Hepatic stellate cell (primary cell): ENCODE measurements at places on chromosomes 16 and 17.

GRCh38 chr17:65154770-65155589 is 17.8 kb downstream of the RGS9 start:
- DNase-seq, result no peak

DNA sequence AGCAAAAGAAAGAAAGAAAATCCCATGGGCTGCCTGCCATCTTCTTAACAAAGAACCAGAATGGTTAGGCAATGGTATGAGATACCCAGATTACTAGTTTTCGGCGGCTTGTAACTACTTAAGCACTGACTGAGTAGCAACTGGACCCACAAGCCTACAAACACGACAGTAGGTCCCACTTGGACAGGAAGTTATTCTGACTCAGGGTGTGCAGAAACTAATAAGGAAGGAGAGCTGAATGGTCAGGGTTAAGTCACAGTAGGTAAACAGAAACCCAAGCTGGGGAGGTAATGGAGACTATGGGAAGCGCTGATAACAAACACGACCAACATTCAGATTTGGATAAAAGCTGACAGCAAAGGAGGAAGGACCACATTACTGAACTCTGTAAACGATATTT is 10.4 kb upstream of the HLF start:
- no peak for DNase-seq

- DNase-seq, result peak; percentile 51
Observed at GRCh38 chr17:35242158-35242804, 591 bp upstream of the SLFN5 start.

DNA sequence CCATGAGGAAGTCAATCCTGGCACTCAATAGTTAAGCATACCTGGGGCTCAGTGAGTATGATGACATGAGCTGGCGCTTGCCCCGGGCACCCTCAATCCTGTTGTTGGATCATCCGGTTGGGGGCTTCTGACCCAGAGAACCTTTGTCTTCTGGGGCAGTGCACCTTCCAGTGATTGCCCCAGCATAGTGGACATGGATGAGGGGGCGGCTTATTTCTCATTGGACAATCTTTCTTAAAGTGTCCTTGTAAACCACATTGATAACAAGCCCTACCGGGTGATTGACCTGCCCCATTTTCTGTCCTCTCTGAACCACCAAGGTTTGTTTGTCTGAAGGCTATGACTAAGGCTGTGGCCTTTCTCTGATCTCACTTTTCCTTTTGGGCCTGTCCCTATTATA is 18.2 kb downstream of the IGSF6 start:
- DNase-seq, result no peak

GRCh38 chr17:49204516-49204915 is 5.9 kb downstream of the GNGT2 start:
- peak; percentile 67 for DNase-seq

GRCh38 chr17:4853208-4853671 is 20.1 kb downstream of the MINK1 start:
- DNase-seq, result no peak

- no peak for DNase-seq
Observed at GRCh38 chr16:19354371-19354770, 63.3 kb upstream of the TMC5 start.

- DNase-seq, result no peak
Observed at GRCh38 chr16:71345031-71345430, 13.5 kb upstream of the CALB2 start.

- DNase-seq, result no peak
Observed at GRCh38 chr16:88398170-88398873, 15.6 kb downstream of the ZNF469 start.

GRCh38 chr17:76078860-76079534 is at the start of gene ZACN:
Gene ZACN, plus strand, starts transcription at chr17:76079182. Its CDS starts 83 bp downstream, at chr17:76079265.
- DNase-seq, result no peak

DNA sequence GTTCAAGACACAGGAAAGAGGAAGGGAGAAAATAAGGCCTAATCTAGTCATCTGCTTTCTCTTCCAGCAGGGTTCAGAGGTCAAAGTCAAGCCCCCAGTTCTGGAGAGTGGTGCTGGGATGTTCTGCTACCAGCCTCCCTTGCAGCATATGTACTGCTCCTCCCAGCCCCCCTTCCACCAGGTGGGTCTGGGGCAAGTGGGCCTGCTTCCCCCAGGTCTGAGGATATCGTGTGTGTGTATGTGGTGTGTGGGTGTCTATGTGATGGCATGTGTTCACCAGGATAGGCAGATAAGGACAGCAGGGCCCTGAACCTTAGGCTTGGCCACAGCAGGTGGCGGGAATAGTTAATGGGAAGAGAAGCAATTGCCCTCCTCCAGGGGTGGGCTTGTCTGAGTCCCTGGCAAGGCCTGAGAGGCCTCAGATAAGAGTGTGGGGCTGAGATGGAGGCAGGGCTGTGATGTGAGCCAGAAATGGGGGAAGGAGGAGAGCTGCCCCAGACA is 21.1 kb downstream of the FOXN1 start:
- no peak for DNase-seq

- no peak for DNase-seq
Observed at GRCh38 chr16:53065461-53066061, 10.8 kb downstream of the CHD9 start.

GRCh38 chr17:921161-921560 is 58.4 kb downstream of the NXN start:
- no peak for DNase-seq

DNA sequence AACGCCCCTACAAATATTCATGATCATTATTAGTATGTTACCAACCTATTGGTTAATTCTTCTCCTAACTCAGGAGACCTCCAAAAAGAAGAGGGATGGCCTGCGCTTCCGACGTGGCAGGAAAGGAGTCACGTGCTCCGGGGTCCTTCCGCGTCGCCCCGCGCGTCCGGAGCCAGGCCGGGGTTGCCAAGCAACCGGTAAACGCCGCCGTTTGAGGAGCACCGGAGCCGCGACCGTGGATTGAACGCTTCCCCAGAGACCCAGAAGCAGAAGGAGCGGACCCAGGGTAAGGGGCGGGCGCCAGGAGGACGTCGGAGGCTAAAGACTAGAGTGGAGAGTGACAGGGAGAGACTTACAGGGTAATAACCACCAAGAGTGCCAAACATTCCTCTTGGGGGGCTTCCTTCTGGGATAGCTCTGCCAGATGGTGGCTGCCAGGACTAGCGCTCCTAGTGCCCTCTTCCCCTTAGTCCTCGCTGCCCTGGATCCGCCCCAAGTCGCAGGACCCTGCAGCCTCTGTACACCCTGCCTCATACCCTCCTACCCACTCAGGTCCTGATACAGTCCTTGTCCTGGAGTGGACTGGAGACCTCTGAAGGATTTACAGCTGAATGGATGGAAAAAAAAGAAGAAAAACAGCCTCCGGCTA is at the start of gene DNAI2:
Gene DNAI2 (plus strand): TSS at position 175 of the 649 bp plus-strand sequence. CDS start 7,584 bp downstream, outside the sequence.
- no peak for DNase-seq
